ENCODE measurements at places on chromosomes 12 and 14.

DNA sequence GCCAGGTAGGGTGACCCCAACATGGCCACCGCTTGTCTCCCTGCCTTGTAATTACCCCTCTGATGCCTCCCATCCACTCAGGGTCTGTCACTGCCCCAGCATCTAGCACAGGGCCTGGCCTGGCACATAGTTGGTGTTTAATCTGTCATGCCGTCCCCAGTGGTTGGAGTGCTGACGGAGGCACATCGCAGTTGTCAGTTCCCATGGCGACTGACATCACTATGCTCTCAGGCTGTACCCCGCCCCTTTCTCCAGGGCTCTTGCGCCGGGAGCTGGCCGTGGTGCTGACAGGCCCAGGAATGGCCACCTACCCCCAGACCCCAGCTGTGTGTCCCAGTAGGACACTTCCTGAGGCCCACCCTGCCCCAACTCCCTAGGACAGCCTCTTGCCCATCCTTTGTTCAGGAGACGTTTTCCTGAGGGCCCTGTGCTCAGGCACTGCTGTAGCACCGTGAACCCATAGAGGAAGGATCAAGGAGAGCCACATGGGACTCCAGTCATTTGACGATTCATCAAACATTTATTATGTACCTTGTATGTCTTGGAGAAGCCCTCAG, 23.0 kb downstream of the FAM222A start:
- no peak for DNase-seq

GRCh38 chr12:1929241-1929984, 11.0 kb upstream of the CACNA2D4 start:
- DNase-seq, result no peak

DNA sequence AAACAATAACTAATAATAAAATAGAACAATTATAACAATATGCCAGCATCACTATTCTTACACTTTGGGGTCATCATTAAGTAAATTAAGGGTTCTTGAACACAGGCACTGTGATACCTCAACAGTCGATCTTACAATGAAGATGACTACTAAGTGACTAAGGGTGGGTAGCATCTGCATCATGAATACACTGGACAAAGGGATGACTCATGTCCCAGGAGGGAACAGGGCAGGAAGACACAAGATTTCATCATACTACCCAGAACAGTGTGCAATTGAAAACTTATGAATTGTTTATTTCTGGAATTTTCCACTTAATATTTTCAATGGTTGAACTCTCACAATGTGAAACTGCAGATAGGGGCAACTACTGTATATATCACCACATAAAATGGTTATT, 19.7 kb downstream of the TSPAN19 start:
- DNase-seq, result no peak

GRCh38 chr12:112357214-112357613, 25.0 kb downstream of the HECTD4 start:
- DNase-seq, result no peak

- no peak for DNase-seq
These were observed 57.6 kb downstream of the CCDC85C start for GRCh38 chr14:99546234-99546879.

GRCh38 chr12:116365114-116365513, 87.6 kb upstream of the MED13L start:
- DNase-seq, result no peak

DNA sequence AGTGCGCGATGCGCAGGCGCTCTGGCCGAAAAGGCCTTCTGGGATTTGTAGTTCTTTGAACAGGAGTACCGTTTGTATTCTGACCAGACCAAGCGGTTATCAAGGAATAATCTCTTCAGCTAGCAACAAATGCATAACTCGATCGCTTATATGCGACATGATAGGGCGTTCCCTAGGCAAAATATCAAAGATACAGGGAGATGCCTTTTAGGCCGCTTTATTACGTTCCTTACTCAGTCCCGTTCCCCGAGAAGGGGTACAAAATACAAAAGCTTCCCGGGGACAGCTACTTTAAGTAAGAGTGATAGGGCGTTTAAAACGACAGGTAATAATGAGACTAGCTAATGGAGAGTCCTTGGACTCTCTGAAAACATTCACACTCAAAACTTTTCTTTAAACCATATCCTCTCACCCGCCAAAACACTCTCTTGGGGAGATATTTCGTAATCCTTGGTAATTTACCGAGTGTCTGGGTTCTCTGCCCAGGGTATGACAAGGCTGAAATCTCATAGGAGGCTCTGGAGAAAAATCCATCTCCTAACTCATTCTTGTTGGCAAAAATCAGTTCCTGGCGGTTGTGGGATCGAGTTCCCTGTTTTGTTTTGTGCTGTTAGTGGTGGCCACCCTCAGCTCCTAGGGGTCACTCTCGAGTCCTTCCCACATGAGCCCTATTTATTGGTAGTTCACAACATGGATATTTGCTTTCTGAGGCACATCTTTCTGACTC, 412 bp upstream of the SNW1 start:
- no peak for DNase-seq

- DNase-seq, result no peak
These were observed 414.8 kb upstream of the STXBP6 start for GRCh38 chr14:25464772-25465171.

DNA sequence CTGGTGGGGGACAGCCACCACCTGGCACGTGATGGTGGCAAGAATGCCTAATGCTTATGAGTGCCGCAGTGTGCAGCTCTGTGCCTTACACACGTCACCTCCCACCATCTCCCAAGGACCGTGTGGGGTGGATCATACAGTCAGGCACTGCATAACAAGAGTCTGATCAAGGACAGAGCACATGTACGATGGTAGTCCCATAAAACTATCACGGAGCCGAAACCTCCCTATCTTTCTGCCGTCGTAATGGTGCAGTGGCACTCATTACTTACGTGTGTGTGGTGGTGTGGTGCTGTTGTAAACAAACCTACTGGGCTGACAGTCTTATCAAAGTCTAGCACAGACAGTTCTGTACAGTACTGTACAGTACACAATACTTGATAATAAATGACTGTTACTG, 89.3 kb downstream of the CACNA1C start:
- no peak for DNase-seq

- DNase-seq, result no peak
These were observed 161.7 kb downstream of the ANO2 start for GRCh38 chr12:5783289-5783920.

GRCh38 chr14:104158827-104159798, 20.7 kb downstream of the KIF26A start:
- no peak for DNase-seq

DNA sequence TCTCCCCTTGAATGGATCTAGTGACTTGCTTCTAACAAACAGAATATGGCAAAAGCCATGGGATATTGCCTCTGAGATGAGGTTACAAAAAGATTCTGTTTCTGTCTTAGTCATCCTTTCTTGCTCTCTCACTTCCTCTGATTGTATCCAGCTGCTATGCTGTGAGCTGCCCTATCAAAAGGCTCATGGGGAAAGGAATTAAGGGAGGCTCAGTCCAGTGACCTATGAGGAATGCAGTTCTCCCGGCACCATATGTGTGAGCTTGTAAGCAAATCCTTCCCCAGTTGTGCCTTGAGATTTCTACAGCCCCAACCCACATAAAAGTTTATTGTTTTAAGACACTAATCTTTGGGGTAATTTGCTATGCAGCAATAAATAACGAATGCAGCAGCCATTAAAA, 183.1 kb downstream of the KLHL28 start:
- no peak for DNase-seq

DNA sequence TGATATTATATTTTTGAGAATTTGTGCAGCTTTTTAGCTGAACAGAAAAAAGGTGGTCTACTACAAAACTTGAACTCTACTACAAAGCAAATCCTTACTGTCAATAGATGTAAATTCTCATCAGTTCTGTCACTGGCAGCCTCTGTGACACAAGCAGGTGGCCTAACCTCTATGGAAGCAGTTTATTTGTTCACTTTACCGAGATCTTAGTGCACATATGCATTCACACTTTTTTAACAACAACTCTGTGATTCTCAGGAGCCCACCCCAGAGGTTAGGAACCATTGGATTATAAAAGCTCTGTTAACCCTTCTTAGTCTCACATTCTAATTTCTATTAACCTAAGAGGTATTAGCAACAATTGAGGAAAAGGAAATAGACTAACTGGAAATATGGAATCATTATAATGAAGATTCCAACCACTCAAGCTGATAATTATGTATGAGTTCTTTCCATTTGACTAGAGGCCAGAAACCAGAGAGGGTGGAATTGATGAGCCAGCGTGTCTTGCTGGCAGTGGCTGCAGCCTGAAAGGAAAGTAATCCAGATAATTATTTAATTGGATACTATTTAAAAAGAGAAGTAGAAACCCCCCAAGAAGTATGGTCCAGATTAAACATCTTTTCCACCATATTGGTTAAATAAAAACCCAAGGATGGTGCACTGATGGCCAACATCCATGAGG, 451.1 kb downstream of the TMEM117 start:
- DNase-seq, result no peak

- no peak for DNase-seq
These were observed 71.7 kb downstream of the NOVA1 start for GRCh38 chr14:26526137-26526536.

DNA sequence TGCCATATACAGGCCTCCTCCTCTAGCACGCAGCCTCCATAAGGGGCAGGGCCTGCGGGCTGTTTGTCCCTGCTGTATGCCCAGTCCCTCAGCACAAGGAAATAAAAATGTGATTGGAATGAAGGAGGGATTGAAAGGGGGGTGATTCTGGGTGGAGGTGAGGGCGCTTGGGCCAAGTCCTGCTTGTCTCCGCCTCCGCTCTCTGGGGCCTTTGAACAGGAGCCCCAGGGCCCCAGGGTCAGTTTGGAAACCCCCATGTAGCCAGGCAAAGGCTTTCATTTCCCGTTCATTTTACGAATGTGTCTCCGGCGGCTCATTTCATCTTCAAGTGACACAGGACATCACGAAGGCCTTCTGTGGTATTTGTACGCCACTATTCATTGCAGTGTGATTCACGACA, 4.5 kb upstream of the CACNA2D4 start:
- DNase-seq, result no peak

- DNase-seq, result no peak
These were observed 327.0 kb downstream of the SEC23A start for GRCh38 chr14:38775986-38776385.

DNA sequence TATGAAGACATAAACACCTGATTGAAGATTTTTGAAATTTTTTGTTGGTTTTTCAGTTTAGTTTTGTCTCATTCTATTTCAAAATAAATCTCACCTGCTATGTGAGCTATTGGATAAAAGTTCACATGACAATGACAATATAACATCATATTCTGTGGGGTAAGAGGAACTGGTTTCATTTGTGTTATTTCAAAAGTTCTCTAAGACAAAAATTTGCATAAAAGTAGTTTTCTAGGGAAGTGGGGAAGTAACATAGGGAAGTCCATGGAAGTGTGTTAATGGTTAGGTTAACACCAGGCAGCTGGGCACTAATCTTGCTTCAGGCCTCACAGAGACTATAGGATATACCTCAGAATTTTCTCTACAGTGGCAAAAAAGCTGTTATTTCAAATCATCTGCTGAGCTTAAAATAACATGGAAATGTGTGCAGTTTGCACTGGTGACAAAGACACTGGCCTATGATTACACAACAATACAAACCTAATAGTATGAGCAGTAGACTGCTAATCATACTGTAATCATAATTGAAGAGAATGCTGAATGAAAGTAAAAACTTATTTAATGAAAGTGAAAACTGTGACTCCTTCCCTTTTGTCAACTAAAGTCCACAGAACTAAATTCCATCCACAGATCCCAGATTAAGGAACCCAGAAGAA, 710.6 kb upstream of the TMEM132C start:
- no peak for DNase-seq

GRCh38 chr14:52031781-52032180, 37.1 kb downstream of the NID2 start:
- no peak for DNase-seq

GRCh38 chr14:59377491-59377890, 87.7 kb downstream of the GPR135 start:
- DNase-seq, result no peak

GRCh38 chr12:69115099-69115498, 124.3 kb upstream of the CPSF6 start:
- DNase-seq, result no peak

- no peak for DNase-seq
These were observed 99.9 kb downstream of the NINJ2 start for GRCh38 chr12:563250-563781.

GRCh38 chr12:40565029-40565633, 127.1 kb upstream of the CNTN1 start:
- DNase-seq, result no peak

GRCh38 chr12:92530706-92531105, 172.1 kb upstream of the PLEKHG7 start:
- DNase-seq, result no peak

DNA sequence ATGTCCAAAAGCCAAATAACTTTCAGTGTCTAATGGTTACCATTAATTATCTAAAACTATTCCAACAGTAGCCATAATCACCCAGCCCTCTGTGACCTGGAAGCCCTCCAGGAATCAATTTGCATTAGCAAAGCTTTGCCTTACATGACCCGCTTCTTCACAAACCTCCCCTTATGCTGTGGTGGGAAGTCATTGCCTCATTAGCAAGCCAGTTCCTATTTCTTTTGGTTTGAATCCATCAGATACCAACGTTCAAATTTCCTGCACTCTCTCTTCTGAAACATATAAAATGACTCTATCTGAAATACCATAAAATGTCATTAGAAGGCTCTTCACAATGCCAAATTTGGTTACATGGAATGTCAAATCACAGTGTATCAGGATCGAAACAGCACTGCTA, 268.3 kb upstream of the PRKD1 start:
- no peak for DNase-seq

DNA sequence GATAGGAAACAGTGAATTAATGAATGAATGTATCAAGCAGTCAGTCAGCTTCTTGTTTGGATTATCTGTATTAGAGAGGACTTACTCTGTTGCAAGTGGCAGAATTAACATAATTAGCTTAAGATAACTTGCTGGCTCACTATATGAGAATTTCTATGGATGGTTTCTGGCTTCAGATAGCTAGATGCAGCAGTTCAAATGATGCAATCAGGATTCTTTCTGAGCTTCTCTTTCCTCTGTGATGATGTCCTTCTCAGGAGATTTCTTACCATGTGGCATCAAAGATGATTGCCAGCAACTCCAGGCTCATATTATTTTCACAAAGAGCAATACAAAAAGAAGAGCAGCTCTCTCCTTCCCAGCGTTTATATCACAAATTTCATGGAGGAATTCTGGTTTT, 30.7 kb downstream of the FRMD6 start:
- no peak for DNase-seq

DNA sequence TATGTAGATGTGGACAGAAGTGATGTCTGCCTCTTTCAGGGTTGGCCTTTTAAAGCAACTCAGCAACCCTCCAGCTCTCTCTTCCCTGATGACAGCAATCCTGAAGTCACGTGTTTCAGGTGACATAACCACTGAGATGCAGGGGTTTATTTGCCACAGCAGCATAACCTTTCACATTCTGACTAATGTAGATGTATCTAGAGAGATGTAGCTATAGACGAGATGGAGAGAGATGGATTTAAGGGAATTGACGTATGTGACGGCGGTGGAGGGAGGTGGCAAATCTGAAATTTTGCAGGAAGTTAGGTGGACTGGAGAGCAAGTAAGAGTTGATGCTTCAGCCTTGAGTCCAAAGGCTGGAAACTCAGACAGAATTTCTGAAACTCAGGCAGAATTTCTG, 126.0 kb downstream of the ZFP36L1 start:
- no peak for DNase-seq

Measured in NCI-H774 (cell line).